ENCODE measurements at places on chromosomes 11 and 22.

DNA sequence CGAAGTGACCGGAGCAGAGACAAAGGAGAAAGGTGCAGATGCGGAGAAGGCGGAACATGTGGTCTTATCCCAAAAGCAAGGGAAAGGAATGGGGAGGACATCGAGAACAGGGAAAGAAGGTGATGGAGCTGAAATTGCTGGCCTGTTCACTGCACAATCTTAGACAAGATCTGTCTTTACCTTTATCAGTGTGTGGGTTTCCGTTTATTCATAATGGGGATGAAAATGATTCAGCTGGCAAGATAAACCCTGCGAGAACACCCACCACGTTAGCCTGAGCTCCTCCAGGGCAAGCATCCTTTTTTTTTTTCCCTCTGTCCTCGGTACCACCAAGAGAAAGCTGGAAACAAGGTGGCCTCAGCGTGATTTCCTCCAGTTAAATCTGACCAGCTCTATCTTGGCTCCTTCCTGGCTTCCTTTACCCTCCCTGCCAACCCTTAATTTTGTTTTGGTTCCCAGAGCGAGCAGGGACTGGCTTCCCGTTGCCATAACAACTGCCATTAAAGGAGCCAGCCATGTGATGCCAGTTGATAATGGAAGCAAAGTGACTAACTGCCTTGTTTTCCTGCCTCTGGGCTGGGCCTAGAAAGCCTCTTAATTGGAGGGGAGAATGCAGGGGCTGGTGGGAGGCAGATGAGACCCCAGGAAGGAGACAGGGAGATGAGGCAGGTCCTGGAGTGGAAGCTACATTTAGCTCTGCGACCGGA lies 4.2 kb downstream of the SGSM1 start:
- no peak for DNase-seq

- DNase-seq, result no peak
These were observed 102.1 kb downstream of the SLC1A2 start for GRCh38 chr11:35317253-35317652.

- DNase-seq, result peak; percentile 0
These were observed 6.9 kb upstream of the TBC1D22A start for GRCh38 chr22:46755525-46755924.

DNA sequence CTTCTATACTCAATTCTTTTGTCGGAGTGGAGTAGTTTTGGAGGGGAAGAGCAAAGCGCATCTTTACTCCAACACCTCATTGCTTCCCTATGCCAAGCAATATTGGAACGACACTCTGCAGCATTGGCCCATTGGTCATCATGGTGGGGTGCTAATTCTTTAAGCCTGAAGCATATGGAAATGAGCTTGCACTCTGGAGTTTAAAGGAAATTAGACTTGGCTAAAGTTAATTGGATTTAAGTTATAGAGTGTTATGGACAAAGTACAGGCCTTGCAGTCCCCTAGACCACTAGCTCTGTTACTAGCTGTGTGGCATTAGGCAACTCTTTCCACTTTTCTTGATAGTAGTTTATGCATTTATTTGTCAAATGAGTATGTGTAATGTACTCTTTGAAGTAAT lies 568.3 kb upstream of the TENM4 start:
- DNase-seq, result no peak

DNA sequence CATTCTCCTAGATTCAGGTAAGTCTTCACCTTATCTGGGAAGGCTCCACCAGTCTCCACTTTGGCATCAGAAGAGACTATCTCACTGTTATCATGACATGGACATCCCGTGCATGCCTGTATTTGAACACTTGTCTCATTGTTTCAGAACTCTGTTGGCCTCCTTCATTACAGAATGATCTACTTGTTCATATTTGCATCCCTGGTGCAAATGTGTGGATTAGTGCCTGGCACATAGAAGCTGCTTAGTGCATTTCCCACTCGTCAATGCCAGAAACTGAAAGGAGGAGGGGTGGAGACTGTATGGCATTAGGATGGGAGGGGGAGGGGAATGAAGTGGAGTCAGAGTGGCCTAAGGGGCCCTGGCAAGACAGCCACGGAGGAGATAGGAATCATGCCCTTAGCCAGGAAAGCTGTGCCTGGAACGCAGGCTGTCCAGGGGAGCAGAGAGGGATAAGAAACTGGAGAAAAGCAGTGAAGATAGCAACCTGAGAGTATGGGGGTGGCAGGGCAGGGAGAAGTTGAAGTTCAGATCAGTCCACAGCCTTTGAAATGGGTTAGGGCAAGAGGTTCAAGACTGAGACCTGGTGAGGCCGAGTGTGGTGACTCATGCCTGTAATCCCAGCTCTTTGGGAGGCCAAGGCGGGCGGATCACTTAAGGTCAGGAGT lies 53.8 kb upstream of the CAPRIN1 start:
- no peak for DNase-seq

GRCh38 chr22:17152971-17153370 lies 6.1 kb downstream of the HDHD5 start:
- DNase-seq, result no peak

GRCh38 chr11:67303132-67303834 lies at the start of gene SSH3:
TSS of gene SSH3 (plus strand) at chr11:67303530. CDS start at chr11:67303626, 96 bp downstream.
- peak; percentile 83 for DNase-seq

DNA sequence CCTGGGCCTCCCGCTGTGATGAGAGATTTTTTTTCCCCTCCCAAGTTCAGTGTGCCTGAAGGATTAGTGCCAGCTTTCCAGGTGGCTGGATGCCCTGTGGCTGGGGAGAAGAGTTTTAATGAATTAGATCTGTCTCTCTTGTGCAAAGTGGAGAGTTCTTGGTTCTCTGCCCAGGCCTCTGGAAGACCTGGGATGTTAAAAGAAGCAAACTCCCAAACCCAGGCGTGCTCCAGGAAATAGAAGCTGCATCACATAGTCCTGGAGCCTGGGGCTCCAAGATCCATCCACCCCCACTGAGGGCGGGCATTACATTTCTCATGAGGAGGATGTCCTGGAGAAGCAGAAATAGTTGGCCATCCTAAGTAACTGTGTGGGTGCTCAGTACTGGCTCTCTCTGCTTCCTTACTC lies 30.6 kb downstream of the SDHAF2 start:
- peak; percentile 38 for DNase-seq

- no peak for DNase-seq
These were observed 78.4 kb upstream of the DBX1 start for GRCh38 chr11:20238712-20239111.

DNA sequence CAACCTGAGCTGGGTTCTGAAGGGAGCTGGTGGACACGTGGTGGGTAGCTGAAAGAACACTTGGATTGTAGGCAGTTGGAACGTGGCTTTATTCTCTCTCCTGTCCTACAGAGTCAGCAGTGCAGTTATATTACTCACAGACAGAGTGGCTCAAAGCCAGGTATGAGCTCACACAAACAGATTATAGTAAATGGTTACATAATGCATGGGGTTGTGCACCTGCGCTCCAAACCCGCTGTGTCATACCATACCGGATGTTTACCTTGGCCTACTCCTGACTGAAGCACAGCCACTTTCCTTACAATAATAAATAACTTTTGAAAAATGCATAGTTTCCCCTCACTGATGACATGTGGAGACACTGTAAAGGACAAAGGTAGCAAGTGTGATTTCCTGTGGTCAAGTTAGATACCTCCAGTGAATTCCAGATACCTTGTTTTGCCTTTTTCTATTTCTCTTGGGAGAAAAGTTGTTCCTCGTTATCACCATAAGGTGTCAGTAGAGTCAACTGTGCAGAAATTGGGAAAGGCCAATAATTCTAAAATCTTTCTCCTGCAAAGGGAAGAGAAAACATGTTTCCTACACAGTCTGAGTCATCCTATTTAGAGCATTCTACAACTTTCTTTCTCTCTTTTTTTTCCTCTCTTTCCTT lies 13.5 kb downstream of the MS4A6A start:
- DNase-seq, result no peak

DNA sequence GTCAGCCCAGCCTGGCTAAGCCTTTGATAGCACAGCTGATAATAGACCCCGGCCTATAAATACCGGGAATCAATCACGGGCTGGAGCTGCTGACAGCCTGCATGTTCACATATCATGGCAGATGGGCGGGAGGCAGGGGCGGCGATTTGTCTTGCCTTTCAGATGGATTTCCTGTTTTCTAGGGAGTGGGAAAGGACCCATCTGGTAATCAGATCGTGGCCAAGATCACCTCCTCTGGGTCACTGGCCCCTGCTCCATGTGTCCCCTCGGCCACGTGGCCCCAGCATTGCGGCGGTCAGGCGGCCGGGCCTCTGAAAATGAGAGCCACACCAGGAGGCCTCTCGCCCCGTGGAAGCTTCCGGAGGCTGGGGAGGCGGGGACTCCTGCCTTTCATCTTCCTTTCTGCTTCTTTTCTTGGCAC lies 36.6 kb downstream of the SMIM38 start:
- no peak for DNase-seq

- DNase-seq, result no peak
These were observed 8.9 kb downstream of the OLFML1 start for GRCh38 chr11:7494086-7494745.

GRCh38 chr22:30574095-30574981 lies at the start of gene GAL3ST1:
TSS of gene GAL3ST1 (minus strand) at chr22:30574665. CDS start at chr22:30557392, 17,273 bp downstream.
- DNase-seq, result no peak

DNA sequence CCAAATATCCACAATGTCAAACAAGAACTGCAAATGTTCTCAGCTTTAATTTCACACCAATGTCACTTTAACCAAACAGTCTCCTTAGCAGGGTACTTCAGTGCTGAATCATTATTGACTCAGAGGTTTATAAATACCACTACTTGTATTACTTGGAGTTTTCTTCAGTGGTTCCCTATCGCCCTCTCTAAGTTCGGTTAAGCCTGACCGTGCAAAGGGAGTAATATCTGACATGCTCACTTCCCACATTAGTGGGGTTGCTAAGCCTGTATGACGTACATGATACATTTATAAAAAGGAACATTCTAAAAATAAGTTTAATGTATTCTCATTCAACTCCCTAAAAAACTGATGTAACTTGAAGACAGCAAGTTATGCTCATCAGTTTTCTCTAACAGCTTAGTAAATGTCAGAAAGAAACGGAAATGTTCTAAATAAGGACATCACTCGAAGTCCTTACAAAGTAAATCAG lies 93.1 kb upstream of the ZC3H12C start:
- no peak for DNase-seq

DNA sequence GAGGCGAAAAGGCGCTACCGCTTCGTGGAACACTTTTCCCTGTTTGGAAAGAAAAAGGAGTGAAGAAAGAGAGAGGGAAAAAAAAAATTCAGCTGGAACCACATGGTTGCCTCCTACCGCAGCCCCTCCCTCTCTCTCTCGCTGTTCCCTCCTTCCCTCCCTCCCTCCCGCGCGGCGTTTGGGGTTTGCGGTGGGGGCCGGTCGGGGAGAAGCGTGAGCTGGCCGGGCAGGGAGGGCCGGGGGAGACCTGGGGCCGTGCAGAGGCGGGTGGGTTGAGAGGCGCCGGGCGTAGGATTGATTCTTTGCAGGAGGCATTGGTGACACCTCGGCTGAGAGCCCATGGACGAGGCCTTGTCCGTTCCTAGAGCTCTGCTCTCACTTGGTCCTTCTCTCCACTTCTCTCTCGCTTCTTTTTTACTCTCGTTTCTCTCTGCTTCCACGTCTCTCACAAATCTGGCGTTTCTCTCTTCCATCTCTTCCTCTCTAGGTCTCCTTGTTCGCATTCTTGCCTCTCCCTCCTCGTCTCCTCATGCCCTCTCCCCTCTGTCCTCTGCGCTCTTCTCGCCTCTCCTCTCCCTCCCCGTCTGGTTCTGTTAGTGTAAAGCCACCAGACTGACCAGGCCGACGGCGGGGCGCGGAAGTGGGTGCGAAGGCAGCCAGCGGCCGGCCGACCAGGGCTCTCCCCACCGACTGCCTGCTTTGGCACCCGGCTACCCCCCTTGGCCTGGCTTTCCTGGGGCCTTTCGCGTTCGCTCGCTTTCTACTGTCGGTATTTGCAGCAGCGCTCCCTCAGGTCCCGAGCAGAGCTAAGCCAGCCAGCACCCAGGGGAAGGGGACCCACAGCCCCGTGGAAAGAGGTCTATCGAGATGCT lies at the start of gene CLMP:
TSS of gene CLMP (minus strand) at position 61 of the 872 bp plus-strand sequence. CDS start 308 bp downstream, outside the sequence.
- peak; percentile 33 for DNase-seq
